ENCODE measurements at places on chromosomes 16 and 17.

DNA sequence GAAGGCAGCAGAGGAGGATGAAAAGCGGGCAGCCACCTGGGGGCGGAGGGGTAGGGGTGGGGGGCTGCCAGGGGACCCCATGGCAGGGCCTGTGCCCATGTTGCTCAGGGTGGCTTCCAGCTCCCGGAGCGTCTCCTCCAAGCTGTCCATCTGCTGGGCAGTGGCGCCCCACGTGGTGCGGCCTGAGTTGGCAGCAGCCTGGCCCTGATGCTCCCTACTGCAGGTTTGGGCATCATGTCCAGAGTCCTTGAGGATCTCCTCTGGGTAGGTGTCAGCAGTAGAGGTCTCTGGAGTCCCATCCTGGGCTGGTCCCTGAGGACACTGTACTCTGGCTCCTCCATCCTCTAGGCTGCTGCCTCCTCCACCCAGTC, 60.9 kb downstream of the SRCIN1 start:
- no peak for DNase-seq

- no peak for DNase-seq
Observed at GRCh38 chr17:77741109-77741508, 217.4 kb upstream of the TNRC6C start.

DNA sequence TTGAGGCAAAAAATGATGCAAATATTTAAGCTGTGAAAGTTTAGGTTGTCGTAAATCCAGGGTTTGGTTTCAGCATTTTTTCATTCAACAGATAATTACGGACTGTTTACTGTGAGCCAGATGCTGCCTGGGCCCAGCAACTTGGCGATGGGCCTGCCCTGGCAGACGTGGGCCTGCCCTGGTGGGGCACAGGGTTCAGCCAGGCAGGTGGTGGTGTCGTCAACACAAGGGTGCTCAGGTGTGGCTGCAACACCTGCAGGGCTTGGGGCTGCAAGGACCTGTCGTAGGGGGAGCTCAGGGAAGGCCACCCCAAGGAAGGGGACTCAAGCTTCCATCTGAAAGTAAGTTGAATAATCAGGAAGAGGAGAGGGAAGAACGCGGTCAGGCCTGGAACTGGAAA, 15.1 kb downstream of the ZC3H18 start:
- DNase-seq: no peak

DNA sequence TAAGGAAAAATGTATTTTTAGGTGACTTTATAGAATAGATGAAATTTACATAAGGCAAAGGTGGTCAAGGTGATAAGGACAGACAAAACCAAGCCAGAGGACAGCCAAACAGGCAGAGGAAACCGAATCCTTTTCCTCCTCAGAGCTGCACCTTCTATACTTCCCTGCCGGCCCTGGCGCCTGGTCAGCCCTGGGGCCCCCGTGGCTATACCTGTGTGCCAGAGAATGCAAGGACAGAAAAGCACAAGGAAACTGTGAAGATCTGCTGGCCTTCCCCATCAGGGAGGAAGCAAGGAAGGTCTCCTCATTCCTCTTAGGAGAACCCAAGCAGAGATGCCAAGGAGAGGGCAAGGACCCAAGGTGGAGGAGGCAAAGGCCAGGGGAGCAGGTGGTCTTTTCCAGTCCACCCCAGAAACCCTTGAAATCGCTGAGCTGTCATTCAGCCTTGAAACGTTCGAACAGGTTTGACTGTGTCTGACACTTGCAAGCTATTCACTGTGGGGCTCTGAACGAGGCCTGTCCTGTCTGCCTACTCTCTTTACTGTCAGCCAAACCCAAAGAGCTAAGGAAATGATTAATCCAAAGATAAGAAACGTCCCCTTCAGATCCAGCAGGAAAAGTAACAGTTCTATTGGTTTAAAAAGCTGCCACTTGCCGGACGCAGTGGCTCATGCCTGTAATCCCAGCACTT, 114.4 kb downstream of the XYLT1 start:
- DNase-seq: no peak

- DNase-seq: no peak
Observed at GRCh38 chr17:27240802-27241155, 53.1 kb upstream of the WSB1 start.

DNA sequence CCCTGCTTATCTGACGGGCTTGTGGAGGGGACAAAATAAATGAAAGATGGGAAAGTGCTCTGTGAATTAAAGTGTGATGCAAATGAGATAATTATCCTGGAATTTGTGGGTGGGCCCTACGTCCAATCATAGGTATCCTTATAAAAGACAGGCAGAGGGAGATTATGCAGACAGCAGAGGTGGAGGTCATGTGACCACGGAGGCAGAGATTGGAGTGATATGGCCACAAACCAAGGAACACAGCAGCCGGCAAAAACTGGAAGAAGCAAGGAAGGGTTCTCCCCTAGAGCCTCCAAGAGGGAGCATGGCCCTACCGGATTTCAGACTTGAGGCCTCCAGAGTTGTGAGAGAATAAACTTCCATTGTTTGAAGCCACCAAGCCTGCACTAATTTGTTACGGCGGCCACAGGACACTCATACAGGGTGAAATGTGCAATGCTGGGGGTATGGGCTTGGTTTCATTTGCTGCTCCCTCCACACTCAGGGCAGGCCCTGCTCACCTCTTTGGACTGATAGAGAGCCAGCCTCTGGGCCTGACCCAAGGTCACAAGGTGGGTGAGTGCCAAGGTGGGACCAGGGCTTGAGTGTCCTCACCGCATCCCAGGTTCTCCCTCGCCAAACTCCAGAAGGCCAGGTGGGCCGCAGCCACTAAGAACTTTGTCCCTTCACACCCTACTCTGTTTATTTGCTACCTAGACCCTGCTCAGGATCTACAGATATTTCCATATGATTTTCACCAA, 149.6 kb upstream of the TNRC6C start:
- no peak for DNase-seq

DNA sequence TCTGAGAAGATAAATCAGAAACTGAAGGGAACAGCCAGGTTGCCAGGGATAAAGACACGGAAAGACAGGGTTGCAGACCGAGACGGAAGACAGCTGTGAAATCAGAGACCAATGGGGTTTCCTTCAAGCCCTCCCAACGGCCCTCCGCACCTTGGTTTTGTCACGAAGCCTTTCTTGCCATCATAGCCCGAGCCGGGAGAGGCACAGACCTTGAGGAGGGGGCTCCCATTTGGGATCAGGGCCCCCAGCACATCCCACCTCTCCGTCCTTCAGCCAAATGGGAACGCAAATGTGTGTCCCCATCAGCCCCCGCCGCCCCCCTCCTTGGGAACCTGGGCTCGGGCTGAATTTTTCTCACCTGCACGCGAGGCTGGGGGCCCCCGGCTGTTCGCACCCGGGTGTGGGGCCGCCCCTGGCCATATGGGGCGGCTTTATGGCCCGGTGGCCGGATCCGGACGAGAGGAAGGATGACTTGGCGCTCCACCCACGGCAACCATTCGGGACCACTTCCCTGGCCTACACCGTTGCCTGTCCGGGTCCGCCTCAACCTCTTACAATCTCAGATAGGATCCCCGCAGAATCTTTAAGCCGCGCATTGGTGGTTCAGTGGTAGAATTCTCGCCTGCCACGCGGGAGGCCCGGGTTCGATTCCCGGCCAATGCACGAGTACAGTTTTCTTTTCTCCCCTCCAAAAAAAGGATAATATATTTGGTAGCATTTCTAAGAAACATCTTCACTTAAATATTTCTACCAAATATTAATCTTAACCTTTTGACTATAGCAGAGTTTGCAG, 1.4 kb upstream of the HES7 start:
- DNase-seq: peak; percentile 95

GRCh38 chr17:36506249-36506826, 19.9 kb downstream of the ZNHIT3 start:
- DNase-seq: no peak

All from NCI-H748 treated with DMSO at 0.1 percent for 48 hours (cell line).